ENCODE measurements at places on chromosomes 11 and 22.

DNA sequence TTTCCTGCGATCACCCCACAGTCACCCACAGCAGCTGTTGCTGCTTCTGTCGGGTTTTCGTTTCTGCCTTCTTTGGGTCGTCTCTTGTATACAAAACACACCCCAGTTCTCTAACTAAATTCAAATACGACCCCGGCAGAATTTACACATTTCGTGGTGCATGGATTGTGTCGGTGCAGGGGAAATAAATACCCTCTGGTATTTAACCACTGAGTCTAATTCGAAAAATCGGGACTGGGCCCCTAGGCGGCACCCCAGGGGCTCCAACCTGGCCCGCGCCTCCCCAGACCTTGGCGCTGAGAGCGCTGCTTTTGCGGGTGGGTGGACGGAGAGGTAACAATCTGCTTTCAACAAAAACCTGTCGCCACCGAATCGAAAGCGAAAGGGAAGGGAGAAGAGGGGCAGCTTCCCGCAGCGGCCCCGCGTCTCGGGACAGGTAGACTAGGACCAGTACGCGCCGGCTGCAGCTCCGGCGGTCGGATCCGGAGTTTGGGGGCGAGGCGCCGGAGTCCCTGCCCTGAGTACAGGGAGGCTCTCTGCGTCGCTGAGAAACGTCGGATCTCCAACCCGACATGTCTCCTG lies 4.4 kb downstream of the ALX4 start:
- DNase-seq, result no peak

- no peak for DNase-seq
Measured at GRCh38 chr11:114771172-114771571, 92.8 kb downstream of the NXPE2 start.

DNA sequence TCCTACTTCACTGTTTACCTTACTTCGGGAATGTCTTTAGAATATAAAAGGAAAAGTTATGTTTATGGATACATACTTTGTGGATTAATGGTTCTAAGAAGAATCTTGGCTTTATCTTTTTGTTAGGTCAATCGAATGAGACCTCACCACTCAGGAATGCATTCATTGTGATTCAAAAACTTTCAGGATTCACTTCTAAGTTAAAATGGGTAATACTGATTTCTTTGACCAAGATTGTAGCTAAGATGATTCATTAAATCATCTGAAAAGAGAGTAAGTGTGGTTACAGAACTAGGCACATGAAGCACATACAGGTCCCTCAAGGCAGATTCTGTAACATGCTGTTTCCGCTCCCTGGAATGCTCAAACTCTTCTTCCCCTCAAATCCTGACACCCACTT lies 716.4 kb downstream of the KCNA4 start:
- no peak for DNase-seq

DNA sequence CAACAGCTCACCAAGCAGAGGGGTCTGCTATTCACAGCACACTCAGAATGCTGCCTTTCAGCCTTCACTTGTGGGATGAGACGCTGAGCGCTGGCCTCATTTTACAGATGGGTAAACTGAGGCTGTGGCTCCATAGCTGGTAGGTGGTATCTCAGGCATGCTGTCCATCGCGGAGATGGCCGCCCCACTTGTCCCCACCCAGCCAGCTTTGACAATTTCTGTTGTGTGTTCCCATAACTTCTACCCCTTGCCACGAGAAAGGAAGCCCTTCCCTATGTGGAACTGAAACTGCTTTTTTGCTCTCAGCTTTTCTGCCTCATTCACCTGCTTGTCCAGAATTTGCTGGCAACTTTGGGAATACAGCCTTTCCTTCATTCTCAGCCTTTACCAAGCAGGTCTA lies 36.1 kb upstream of the NNMT start:
- no peak for DNase-seq

- no peak for DNase-seq
Measured at GRCh38 chr22:44493206-44493605, 4.8 kb downstream of the RTL6 start.

GRCh38 chr22:44426981-44427380 lies 71.1 kb downstream of the RTL6 start:
- DNase-seq, result no peak

DNA sequence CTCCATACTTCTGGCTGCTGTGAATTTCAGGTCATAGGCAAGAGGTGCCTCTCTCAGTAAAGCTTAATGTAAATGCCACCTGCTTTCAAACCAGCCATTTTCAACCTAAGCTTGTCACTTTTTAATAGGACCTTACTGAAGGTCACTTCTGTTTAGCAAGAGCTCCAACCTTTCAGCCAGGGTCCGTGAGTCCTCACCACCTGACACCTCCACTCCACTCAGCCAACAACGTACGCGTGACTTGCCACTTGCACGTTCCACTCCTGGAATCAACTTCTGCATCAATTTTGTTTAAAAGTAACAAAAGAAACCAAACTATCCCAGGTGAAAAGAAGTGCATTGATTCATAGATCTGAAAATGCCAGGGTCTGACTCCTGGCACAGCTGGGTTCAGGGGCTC lies 114.4 kb downstream of the TRIM29 start:
- no peak for DNase-seq

- no peak for DNase-seq
Measured at GRCh38 chr11:17642370-17642769, 77.0 kb upstream of the MYOD1 start.

GRCh38 chr11:12756454-12756806 lies 82.2 kb downstream of the TEAD1 start:
- DNase-seq, result no peak

GRCh38 chr11:34006876-34007275 lies 44.7 kb upstream of the CAPRIN1 start:
- no peak for DNase-seq

- no peak for DNase-seq
Measured at GRCh38 chr11:64060861-64061444, 25.2 kb downstream of the FLRT1 start.

- DNase-seq, result peak; percentile 82
Measured at GRCh38 chr11:27864091-27864491, 163.8 kb upstream of the BDNF start.

- no peak for DNase-seq
Measured at GRCh38 chr11:40178470-40178869, 1281.0 kb downstream of the LRRC4C start.

DNA sequence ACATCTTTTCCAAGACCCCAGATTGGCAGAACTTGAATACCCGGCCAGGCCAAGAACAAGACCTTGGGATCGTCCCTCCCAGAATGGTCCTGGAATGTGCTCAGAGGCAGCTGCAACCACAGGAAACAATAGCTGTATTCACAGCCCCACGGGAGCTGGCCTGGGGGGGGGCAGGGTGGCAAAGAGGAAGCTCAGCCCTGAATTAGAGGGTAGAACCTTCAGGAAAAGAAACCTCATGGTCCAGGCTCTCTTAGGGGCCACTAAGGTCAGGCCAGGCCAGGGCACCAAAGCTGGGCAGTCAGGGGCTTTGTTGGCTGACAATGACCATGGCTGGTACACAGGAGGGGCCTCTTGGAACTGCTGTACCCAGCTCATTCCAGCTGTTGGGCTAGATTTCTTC lies 17.3 kb downstream of the RPL27A start:
- DNase-seq, result no peak

- no peak for DNase-seq
Measured at GRCh38 chr22:47775191-47775590, 1012.7 kb downstream of the TBC1D22A start.

GRCh38 chr11:118841469-118842242 lies 42.0 kb upstream of the CXCR5 start:
- no peak for DNase-seq

DNA sequence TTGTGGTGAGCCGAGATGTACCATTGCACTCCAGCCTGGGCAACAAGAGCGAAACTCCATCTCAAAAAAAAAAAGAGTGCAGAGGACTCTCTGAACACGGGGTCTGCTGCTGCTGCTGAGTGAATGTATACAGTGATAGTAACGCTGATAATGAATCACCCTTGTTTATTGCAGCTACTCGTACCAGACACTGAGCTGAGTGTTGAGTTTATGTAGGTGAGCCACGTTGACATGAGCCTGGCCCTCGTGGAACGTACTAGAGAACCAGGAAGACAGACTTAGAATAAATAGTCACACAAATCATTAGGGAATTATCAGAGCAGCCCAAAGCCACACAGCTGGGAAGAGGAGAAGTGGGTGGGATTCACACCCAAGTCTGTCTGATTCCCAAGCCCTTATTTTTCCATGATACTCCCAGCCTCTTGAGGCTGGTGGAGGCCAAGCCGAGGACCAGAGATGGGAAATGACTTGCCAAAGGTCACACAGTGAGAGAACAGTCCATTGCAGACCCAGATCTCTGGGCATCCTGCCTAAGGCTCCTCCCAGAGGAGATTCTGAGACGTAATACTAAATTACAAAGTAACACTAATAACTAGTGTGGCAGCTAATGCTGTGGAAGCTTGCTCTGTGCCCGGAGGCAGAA lies 34.8 kb downstream of the MB start:
- no peak for DNase-seq

DNA sequence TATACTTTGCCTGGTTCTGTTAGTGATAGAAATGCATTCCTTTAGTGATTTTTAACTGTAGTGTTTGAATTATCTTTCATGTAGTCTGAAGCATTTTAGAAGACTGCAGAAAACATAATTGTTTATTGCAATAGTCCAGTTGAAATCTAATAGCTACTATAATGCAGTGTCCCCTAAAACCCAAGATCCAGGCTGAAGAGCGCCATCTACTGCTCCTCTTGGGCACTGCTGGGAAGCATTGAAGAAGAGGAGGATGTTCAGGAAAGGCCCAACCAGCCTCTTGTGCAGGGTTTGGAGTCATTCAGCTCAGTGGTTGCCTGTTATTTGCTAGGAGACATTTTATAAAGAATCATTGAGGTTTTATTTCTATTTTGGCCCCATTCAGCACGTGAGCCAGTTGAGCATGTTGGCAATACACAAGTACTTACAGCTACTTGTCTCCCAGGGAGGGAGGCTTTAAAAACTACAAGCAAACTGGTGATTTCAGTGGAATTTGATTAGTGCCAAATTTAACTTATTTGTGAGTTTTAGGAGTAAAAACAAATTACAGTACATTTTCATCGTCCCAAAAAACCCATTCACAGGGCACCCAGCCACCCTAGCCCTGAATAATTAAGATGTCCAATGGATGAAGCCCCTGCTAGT lies 74.9 kb upstream of the HORMAD2 start:
- no peak for DNase-seq

DNA sequence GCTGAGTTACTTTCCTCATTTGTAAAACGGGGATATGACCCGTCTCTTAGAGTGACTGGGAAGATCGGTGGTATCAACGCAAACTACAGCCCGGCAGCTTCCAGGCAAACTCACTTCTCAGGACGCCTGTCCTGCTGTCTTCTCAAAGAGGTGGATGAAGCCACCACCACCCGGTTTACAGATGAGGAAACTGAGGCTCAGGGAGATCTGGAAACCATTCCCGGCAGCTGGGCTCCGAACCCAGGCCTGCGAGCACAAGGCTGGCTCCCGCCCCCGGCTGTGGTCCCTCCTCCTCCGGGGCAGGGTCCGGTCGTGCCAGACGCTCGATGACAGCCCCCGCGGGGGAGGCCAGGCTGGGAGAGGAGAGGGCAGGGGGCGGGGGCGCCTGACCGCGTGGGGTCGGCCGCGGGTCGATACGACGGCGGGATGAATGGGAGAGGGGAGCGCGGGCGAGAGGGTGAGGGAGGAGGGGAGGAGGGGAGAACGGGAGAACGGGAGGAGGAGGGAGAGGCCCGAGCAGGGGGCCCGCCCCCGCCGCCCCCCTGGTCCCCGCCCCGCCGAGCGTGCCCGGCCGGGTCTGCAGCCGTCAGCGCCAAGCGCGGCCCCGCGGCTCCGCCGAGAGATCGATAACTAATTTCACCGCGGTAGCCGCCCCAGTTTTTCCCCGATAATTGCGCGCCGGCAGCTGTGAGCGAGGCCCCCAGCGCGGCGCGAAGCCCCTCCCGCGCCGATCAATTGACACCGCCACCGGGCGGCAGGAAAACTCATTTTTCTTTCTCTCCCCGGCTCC lies 14.0 kb downstream of the IGLL1 start:
- DNase-seq, result no peak

DNA sequence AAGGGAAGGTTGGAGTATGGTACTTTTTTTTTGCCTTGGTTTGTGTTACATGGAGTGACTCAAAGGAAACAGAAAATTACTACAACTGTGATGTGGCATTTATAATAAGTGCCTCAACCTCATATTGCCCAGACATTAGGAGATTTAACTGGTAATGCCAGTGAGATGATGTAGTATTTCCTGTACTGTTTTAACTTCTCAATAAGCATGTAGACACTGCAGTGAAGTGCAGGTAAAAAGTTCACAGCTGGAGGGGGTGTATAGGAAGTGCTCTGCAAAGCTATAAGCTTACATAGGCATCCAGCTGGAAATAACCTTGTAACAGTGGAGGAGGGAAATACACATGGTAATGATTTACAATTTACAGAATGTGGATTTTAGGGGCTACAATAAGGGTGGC lies 138.2 kb upstream of the MTMR2 start:
- no peak for DNase-seq

DNA sequence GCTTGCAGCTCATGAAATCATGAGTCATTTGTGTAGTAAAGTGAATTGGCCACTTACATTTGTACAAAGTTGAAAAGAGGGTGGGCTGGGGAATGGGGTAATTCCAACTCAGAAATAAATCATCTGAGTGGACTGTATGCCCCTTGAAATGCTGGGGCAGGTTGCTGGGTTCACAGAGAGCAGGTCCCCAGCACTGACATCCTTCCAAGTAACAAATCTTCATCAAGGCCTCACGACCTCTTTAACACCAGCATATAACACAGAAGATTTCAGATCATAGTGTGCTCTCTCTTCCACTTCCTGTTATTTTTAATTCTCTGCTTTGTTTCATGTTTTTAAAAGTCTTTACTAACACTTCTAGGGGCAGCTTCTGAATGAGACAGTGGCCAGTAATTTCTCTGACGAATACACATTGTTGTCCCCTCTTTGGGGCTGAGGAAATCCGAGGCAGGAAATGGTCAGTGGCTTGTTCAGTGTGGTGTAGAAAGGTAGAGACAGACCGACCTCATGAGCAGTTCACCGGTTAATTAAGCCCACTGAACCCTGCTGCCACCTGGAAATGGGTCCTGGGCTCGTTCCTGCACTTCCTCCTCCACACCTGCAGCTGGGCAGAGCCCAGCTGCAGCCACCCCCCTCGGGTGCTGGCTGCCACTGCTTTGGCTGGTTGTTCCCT lies 127.7 kb downstream of the MAML2 start:
- DNase-seq, result no peak

GRCh38 chr11:69030301-69030700 lies 17.3 kb upstream of the MRGPRF start:
- no peak for DNase-seq

DNA sequence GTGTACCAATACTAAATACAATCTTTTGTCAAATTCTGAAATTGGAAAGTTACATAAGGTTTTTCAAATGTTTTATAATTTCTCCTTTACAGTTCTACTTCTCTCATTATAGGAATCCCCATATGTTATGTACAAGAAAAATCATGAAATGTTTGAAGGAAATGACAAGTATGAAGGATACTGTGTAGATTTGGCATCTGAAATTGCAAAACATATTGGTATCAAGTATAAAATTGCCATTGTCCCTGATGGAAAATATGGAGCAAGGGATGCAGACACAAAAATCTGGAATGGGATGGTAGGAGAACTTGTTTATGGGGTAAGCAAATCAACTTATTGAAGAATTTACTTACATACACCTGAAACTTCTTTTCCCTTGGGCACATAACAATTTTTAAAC lies 103.4 kb downstream of the MSANTD4 start:
- no peak for DNase-seq
